ENCODE measurements at places on chromosomes 12 and 14.

- DNase-seq: no peak
Observed at GRCh38 chr12:79001404-79001803, 136.8 kb downstream of the SYT1 start.

DNA sequence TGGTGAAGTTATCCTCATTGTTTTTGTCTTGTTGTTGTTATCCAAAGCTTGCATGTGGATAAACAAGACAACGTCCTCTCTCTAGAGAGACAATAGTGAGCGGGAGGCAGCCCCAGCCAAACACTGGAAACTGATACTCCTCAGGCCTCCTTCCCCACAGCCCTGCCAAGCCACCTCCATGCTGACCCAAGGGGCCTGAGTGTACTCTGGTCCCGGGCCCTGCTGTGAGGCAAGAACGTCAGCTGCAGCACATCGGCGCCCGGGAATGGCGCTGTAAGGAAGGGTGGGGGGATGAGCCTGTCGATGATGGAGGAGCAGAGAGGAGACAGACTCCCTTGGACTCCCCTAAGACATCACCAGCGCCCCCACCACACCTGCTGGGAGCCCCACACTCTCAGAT is 83.6 kb downstream of the ANO2 start:
- no peak for DNase-seq

- DNase-seq: no peak
Observed at GRCh38 chr12:120455302-120455701, 9.1 kb downstream of the GATC start.

GRCh38 chr14:35197015-35197414 is 74.7 kb downstream of the PRORP start:
- DNase-seq: peak; percentile 44

GRCh38 chr12:53866727-53867126 is 71.9 kb upstream of the HOXC13 start:
- DNase-seq: no peak

GRCh38 chr14:39988939-39989338 is 556.7 kb upstream of the FBXO33 start:
- DNase-seq: peak; percentile 16

GRCh38 chr12:132899033-132899432 is 11.6 kb upstream of the CHFR start:
- DNase-seq: no peak

DNA sequence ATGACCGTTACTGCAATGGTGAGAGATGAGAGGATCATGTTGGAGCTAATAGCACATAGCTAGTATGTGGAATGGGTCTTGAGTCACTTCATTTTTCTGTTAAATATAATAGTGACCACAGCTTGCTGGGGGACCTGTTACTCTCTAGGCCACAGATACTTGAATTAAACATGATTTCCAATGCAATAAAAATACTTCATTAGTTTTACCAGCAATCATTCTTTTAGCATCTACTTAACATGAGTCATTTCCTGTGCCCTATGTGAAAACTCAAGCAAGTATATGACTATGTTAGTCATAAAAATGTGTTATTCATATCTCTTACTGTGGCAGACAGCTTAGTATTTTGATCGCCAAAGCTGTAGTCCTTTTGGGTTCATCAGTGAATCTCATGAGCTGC is 798.8 kb downstream of the SLC16A7 start:
- DNase-seq: no peak

GRCh38 chr12:62214846-62215245 is 45.4 kb upstream of the USP15 start:
- DNase-seq: no peak

DNA sequence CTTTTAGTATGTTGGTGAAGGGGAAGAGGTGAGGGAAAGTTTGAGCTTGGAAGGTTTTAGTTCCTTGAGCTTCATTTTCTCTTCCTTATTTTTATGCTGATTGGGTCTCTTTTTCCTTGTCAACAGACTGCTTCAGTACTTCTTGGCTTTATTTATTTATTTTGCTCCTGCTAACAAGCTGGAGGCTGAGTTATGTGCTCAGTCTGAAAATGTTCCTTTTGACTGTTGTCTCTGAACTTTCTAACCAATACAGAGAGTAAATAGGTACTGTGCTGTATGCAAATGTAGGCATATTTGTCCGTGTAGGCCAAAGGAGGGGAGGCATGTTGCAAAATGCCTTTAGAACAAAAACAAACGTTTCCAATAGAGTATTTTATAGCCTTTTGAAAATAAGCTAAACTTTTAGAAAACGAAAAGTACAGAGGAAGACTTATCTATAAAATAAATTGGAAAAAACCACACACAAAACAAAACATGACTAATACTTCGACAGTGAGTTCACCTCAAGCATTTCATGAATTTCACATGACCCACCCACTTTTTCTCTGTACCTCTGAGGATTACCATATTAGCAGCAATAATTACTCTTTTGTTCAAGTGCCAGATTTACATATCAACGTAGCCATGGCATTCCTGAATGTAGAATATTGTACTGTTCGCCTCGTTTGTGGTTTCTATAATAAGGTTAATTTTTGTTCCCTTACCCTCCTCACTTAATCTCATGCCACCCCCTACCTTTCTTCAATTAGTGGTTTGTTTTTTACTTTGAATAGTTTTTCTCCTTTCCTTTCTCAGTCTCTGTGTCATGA is 4.7 kb upstream of the CREBL2 start:
- DNase-seq: peak; percentile 78

- no peak for DNase-seq
Observed at GRCh38 chr12:131217024-131217586, 263.4 kb downstream of the ADGRD1 start.

GRCh38 chr14:49550286-49551184 is 35.6 kb downstream of the RPS29 start:
- DNase-seq: no peak

DNA sequence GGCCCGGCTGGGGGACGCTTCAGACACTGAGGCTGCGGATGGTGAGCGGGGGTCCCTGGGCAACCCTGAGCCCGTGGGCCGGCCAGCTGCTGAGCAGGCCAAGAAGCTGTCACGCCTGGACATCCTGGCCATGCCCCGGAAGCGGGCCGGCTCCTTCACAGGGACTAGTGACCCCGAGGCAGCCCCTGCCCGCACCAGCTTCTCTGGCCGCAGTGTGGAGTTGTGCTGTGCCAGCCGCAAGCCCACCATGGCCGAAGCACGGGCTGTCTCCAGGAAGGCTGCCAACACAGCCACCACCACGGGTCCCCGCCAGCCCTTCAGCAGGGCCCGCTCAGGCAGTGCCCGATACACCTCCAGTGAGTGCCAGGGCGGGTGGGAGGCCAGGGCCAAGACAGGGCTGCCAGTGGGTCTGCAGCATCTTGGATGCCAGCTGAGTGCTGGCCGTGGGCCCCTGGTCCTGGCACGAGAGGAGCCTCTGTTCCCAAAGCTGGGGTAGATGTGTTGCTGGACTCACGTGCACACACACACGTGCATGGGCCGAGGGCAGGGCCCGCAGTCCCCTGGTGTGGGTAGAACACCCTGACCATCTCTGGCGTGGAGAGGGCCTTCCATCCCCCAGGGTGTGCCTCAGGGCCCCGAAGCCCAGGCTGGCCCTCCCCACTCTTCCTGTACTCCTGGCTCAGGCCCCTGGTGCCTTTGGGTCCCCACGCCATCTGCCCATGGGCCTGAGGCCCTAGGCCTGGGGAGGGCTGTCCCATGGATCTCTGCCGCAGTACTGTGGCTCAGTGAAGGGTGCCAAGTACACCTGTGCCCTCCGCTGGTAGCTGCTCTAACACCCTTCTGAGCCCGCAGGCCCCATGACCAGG is 22.8 kb downstream of the CEP170B start:
- DNase-seq: no peak
